ENCODE measurements at places on chromosomes 3 and 15.

- no peak for DNase-seq
Measured at GRCh38 chr15:52233405-52233804, 42.2 kb upstream of the GNB5 start.

DNA sequence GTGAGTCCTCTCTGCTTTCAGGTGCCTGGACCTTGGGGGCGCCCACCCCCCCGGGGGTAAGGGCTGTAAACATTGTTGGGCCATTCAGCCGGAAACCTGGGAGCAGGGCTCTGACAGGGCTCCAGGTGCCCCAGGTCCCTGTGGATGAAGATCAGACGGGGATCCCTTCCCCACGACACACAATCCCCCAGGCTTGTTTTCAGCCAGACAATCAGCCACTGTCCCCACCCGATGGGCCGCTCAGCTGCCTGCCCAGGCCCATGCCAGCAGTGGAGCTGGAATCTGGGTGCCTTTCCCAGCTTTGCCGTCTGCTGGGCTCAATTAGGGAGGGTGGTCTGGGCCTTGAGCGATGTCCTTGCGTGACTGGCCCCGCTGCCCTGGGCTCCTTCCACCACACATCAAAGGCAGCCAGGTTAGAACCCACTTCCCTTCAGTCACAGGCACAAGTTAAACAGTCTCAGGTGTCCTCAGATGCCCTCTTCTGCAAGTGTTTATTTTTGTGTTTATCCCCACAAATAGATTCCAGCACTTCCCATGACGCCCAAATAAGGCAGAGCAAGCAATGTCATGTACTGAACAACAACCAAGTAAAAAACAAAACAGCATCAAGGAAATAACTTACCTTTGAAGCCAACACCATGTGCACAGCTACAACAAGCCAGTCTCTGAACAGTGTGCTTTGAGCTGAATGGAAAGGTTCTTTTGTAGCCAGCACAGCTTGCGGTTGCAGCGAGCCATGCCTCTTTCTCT lies 77.0 kb upstream of the ALDH1A3 start:
- DNase-seq = no peak

DNA sequence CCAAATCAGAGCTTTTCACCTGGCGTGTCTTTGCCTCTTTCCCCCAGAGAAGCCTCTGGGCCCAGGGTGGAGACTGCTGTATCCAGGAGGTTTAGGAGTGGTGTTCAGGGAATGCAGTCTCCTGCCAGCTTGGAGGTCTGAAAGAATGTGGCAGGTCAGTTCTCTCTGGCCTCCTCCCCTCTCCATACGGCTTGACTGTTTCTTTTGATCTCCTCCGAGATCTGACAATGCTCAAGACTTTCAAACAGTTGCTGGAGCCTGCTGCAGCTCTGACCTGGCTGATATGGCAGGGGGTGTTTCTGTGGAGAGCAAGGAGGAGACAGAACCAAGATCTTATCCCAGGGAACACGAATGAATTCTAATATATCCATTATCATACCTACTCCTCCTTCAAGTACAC lies 24.7 kb upstream of the TM4SF4 start:
- no peak for DNase-seq

DNA sequence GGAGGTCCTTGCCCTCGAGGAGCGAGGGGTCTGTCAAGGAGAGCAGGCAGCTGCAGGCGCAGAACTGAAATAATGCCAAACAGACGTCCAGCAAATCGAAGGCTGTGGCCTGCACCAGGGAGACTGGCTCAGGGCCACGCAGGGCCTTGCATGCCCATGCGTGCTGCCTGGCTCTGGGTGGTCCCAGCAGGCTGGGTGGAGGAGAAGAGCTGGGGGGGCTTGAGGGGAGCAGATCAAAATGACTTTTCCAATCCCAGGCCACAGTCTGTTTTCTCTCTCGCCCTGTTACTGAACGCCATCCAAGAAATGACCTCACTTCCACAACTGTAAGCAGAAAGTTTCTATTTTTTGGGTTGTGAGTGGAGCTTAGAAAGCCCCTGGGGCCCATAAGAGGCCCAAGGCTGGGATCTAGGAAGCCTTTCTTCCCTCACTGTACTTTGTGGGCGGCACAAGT lies 96.9 kb upstream of the RPL32 start:
- DNase-seq = no peak

DNA sequence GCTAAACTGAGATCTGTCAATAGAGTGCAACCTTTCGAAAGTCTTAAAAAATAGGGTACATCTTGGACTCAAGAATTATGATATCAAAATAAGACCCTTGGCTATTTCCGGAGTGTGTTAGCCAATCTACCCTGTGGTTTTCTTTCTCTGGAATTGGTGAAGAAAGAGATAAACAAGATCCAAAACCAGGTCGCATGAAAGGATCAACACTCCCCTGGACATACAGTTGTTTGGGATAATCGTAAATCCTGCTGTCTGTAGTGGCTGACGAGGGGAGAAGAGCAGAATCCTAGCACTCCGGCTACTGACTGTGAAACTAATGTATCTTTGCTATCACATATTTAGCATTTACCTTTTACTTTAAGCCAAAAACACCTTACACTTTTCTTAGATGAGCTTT lies 30.9 kb downstream of the FNDC3B start:
- DNase-seq = no peak

GRCh38 chr3:129794311-129795185 lies 99.0 kb downstream of the TMCC1 start:
- no peak for DNase-seq

DNA sequence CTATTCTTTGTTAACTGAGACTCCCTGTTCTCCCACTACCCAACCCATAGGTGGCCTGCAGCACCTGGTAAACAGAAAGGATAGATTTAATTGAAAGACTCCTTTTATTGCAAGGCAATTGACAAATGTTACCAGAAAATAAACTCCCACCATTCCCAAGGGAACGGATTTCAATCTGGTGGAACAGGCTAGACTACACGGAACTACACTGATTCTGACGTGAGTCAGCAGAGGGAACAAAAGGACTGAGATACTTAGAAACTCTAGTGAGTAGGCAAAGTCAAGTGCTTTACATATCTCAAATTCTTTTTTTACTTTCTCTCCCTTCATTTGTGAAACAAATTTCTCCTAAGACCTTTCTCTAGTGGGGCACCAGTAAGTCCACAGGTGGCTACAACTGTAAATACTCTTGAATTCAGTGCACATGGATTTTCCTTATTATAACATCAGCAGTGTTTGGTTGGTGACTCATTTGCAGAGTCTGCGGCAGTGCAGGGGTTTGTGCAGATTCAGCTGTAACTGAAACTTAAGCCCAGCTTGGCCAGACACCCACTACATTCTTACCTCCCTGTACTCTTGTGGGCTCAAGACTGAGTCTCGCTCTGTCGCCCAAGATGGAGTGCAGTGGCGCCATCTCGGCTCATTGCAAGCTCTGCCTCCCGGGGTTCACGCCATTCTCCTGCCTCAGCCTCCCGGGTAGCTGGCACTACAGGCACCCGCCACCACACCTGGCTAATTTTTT lies 34.3 kb upstream of the PLSCR2 start:
- no peak for DNase-seq

DNA sequence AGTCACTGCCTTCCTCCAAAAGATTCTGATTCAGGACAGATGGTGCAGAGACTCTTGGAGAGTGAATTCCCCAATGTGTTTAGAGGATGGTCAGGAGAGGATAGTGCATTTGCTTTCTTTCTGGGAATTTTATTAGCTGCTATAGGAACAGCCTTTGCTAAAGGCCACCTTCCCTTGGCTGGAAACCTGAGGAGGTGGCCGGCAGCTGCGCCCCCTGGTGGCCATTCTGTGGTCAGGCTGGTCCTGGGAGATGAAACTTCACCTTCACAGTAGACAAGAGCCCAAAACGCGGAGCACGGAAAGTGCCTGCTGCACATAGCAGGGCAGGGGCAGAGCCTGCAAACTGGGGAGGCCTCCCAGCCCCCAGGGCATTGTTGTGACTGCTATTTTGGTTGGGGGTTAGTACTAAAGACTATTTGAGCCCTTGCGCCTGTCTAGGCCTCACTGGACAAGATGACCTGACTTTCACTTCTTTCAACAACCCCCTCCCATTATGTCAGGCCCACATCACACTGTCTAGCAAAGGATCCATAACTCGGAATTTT lies 34.3 kb downstream of the SEC22C start:
- DNase-seq = no peak

GRCh38 chr15:32870240-32871033 lies 152.6 kb downstream of the GREM1 start:
- DNase-seq = no peak

DNA sequence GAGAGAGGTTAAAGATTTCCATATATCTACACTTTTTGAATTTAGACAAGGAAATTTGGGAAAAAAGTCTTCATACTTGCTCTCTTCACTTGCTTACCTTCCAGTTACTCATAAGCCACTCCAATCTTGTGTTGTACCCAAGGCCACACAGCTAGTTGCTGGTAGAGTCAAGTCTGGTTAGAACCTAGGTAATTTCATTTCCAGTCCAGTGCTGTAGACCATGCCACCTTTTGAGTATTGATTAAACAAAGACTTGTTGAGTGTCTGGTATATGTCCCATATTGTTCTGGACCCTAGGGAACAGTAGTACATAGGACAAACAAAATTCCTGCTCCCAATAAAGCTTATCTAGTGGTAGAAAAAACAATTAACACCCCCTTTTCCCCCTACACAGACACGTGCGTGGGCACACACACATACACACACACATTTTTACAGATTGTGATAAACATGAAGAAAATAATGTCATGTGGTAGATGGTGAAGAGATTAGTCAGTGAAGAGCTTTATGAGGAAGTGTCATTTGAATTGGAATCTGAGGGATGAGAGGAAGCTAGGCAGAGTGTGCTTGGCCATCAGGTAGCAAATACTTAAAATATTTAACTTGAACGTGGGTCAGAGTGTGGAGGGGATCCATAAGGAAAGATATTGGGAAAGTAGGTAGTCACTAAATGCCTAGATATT lies 2.1 kb downstream of the CMC1 start:
- DNase-seq = no peak

GRCh38 chr3:69191516-69191915 lies 69.1 kb upstream of the LMOD3 start:
- no peak for DNase-seq

DNA sequence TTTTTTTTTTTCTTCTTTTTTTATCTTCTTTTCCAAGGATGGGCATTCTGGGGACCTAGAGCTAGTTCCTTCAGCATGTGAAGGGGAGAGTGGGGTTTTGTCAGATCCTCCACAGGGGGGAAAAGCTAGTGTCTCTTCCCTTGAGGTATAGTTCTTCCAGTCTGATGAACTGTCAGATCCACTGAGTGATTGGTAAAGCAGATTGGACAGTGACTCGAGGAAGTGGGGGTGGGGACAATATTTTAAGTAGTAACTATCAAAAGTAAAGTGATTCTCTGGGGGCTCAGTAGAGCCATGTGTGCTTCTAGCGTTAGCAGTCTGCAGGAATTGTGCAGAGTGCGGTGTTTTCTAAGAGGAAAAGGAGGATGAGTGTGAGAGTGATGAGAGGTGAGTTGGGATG lies 62.0 kb upstream of the TRIM71 start:
- no peak for DNase-seq

DNA sequence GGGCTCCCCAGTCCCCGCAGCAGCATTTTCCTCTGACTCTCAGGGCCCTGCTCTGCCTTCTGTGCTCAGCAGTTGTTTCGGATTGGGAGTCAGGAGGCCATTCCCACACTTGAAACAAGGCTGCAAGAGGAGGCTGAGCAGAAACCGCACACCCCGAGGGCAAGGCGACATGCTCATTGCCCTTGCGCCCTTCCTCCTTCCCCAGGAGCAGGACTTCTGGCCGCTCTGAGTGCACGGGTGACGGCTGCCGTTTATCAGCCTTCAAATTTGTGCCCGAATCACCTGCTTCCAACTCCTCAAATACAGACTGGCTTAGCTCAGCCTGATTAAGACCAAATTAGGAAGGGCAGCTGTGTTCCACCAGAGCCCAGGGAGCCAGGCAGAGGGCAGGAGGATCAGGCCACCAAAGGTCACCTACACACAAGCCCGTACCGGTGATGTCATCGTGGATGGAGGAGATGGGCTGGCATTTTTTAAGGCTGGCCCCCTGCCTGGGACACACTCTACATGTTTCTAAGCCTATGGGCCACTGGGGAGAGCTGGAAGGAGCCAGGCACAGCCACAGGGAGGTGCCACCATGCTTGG lies 38.1 kb downstream of the TM2D3 start:
- no peak for DNase-seq

- no peak for DNase-seq
Measured at GRCh38 chr3:131561511-131561910, 58.7 kb upstream of the MRPL3 start.

GRCh38 chr3:195005251-195005620 lies 265.7 kb downstream of the XXYLT1 start:
- DNase-seq = no peak

GRCh38 chr3:45554006-45554666 lies 40.4 kb upstream of the LIMD1 start:
- DNase-seq = no peak

DNA sequence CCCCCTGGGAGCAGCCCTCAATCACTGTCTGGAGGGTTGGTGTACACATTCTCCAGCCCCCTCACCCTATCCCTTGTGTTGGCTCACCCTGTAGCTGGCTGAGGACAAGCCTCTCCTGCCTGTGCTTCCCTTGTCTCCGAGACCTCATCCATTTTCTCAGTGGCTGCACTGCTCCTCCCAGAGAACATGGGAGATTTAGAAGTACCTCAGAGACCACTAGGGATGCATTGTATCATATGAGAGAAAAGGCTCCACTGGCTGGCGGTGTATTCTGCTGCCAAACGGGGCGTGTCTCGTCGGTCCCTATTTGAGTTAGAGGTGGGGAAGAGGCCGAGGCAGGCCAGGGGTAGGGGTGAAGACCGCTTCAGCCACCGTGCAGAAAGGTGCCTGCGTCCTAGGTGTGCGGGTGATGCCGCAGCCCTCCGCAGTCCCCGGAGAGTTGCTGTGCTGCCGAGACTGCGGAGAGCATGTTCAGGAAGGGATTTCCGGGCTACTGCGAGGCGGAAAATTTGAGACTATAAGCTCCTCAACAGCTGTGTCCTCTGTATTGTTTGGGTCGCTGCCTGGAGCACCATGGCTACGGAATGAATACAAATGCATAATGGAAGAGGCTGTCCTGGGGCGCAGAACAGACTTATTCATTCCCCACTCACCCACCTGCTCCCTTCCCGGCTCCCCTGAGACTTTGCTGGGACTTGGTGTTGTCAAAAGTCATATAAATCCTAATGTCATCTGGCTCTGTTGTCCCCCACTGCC lies 43.8 kb downstream of the SPSB4 start:
- DNase-seq = no peak

- no peak for DNase-seq
Measured at GRCh38 chr15:91127236-91127955, 27.3 kb downstream of the SV2B start.

DNA sequence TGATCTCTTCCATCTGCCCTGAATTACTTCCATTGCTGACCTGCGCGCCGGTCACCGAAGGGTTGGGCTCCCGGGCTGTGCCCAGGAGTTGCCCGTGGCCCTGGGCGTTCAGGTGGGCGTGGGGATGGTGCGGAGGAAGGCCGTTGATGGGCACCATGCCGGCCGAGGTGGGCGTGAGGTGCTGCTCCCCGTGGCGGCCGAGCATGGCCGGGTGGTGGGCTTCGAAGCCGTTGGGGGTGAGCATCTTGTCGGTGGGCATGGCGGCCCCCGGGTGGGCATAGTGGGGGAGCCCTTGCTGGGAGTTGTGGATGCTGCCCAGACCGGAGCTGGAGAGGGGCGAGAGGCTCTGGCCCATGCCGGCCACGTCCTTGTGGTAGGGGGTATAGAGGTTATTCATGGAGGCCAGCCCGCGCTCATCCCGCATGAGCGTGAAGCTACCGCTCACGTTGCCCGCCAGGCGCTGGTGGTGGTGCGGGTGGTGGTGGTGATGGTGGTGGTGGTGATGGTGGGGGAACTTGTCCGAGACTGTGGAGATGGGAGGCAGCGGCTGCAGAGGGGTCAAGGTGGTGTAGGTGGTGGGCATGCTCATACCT lies 1.0 kb downstream of the ONECUT1 start:
- DNase-seq = no peak

Measured in esophagus squamous epithelium (tissue), 5 donors.